CD4-positive, alpha-beta T cell treated with Interferon gamma for 1 hour (primary cell): ENCODE measurements at places on chromosomes 7 and 10.
A peak's percentile ranks its signal among the peaks of the same experiment; 100 is the strongest.

DNA sequence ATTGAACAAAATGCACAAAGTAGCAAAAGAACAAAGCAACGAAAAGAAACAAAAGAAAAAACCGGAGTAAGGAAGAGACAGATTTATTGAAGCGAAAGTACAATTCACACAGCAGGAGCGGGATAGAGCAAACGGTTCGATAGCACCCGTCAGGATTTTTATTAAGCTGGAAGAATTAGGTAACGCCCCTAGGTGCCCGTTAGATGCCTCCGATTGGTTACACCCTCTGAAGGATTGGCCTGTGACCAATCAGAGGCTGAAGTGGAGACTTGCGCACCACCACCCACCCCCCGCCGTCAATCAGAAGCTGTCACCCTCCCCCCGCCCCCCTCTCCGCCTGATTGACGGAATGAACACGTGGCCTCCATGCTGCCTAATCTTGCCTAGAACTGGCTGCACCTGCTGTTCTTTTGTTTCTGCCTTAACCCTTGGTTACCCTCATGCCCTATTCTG, 16.8 kb downstream of the OCM2 start:
- no peak for DNase-seq

GRCh38 chr10:33314811-33315561, 19.5 kb downstream of the NRP1 start:
- no peak for DNase-seq

GRCh38 chr7:95011146-95011928, 103.9 kb downstream of the PPP1R9A start:
- no peak for DNase-seq

DNA sequence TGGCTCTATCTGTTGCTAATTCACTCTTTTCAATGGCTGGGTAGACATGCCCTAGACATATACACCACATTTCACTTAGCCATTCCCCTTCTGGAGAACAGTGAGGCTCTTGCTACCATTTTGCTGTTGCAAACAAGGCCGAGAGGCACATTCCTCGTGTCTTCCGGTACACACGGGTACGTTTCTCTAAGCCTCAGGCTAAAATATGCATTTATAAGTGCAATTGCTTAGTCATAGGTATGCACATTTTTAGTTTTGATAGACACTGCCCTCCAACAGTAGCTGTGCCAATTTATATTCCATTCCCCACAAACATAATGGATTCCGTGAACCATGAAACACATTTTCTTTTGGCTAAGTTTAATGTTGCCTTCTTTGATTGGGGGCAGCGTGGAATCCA, 13.2 kb downstream of the CHAT start:
- DNase-seq = no peak

GRCh38 chr7:68509054-68509453, 1089.2 kb upstream of the AUTS2 start:
- DNase-seq = no peak

DNA sequence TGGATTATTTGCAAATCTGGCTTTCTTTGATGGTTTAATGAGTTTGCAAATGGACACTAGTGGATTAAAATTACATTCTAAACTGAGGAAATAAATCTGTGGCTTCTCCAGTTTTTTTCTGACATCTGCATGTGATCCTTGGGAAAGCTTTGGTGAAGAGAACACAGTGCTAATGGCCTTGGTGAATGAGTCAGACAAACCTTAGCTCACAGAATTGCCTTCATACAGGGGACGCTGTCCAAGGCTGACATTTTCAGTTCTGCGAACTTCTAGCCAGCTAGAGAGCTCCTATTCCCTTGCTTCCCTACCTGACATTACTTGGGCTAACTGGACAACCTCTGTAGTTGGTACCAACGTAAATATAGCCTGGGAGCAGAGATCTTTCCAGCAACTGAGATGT, 21.2 kb downstream of the BMPER start:
- no peak for DNase-seq

DNA sequence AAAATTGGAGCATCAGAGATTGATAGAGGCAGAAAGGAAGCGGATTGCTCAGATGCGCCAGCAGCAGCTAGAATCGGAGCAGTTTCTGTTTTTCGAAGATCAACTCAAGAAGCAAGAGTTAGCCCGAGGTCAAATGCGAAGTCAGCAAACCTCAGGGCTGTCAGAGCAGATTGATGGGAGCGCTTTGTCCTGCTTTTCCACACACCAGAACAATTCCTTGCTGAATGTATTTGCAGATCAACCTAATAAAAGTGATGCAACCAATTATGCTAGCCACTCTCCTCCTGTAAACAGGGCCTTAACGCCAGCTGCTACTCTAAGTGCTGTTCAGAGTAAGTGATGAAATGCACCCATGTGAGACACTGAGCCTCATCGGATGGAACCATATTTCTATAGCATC, 33.1 kb downstream of the STAMBPL1 start:
- DNase-seq = no peak

- no peak for DNase-seq
Measured at GRCh38 chr7:55065511-55066229, 46.9 kb downstream of the EGFR start.

GRCh38 chr7:981793-982510, 1.0 kb upstream of the CYP2W1 start:
- DNase-seq = no peak

- no peak for DNase-seq
Measured at GRCh38 chr7:146359176-146359575, 242.6 kb downstream of the CNTNAP2 start.

- peak; percentile 45 for DNase-seq
Measured at GRCh38 chr10:127853868-127854768, 38.6 kb downstream of the CLRN3 start.

GRCh38 chr10:130987401-130987800, 324.1 kb downstream of the TCERG1L start:
- DNase-seq = no peak

DNA sequence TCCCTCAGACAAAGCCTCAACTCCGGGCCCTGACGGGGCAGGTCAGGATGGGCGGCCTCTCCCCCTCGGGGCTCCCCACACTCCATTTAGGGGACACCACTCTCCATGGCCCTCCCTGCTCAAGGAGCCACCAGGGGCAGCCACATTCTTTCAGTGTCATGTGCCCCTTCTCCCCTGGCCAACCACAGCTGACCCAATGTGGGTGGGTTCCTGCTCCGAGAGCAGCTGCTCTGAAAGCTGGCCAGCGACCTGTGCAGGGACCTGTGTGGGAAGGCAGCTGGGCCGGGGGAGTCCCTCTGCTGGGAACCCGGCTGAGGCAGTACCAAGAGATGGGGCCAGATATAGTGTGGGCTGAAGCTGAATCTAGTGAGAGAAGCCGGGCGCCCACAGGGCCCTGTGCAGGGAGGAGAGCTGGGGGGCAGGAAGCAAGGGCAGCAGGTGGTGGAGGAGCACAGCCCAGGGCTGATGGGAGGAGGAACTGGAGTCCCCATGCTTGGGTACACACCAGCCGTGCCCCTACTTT, 40.6 kb upstream of the NPFFR1 start:
- DNase-seq = no peak

GRCh38 chr7:82235713-82236112, 207.9 kb downstream of the CACNA2D1 start:
- DNase-seq = no peak

GRCh38 chr10:124942317-124943169, 620 bp downstream of the ZRANB1 start:
- no peak for DNase-seq

DNA sequence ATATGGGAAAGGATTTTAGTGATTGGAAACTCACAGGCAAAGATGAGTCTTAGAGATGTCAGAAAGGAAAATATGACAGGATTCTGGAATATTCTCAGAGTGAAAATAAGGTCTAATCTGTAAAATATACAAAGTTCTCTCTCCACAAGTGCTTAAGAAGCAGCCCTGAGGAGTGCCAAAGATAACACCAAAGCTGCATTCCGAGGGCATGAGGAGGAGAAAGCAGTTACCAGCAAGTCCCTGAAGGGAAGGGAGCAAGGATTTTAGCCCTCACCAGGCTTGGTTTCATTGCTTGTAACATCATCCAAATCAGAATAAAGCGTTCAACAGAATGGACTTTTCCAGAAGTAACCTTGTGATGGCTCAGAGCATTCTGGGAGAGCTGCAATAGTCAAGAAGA, 31.4 kb upstream of the DLX6 start:
- no peak for DNase-seq

- DNase-seq = no peak
Measured at GRCh38 chr10:129133856-129134255, 333.2 kb upstream of the MGMT start.

DNA sequence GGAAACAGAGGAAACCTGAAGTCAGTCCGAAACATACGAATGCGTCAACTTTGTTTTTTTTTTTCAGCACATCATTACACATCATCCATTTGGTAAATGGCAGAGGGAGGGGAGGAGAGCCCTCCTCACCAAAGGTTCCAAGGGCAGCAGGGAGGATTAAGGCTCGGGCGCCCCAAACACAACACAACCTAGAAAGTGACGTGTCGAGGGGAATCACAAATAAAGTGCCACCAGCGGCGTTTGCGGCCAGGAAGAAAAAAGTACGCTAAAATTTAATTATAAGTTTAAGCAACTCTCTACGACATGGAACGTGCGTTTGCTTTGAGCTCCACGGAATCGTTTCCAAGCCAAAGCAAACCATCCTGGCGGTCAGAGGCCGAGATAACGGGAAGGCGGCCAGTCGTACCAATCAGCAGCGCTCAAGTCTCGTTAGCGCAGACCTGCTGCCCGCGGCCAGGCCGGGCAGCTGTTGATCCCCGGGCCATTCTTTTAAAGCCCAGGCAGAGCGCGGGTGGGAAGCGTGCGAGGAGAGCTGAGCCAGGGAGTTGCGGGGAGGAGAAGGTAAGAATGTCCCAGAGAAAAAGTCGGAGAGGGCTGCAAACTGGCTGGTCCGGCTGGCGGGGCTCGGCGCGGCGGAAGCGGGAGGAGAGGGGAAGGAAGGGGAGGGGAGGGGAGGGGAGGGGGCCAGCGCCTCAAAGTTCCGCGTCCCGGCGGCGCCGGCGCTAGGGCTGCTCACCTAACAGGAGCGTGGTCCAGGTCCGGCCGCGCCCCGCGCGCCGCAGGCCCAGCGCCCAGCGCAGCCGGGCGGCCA, 719 bp downstream of the DPY19L1 start:
- DNase-seq = peak; percentile 24

- no peak for DNase-seq
Measured at GRCh38 chr10:75765789-75766096, 334.3 kb downstream of the LRMDA start.

DNA sequence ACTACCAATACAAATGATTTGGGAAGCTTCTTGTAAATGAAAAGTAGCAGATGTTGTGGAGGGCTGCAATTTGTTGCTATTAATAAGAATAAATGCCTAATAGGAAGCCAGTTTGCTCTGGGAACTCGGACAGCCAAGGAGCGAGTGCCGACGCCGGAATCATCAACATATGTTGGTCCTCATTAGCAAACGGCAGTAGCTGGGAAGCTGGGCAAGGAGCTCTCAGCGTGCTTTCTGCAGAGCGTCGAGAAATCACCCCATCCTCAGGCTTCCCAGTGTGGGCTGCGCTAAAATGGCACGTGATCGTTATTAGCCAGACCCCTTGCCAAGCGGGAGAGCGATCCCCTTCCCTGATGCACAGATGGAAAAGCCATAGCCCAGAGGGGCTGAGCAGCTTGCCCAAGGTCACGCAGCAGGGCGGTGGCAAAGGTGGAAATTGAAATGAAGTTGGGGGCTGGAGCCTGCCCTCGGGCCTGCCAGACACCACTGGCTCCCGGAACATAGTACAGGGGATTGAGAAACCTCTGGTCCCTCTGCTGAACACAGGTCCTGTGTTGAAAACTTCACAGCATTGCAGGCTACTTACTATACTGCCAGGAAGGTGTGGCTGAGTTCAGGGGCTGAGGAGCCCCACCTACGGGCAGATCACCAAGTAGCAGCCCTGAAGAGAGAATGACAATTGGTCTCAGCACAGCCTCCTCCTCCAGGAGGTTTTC, 326.9 kb downstream of the PLXNA4 start:
- DNase-seq = no peak

DNA sequence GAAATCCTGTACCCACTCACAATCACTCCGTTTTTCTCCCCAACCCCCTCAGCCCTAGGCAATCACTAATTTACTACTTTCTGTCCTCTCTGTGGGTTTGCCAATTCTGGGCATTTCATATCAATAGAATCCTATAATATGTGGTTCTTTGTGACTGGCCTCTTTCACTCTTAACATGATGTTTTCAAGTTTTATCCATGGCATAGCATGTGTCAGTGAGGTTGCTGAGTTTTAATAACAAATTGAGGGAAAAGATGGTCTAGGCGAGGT, 11.9 kb downstream of the PLAU start:
- DNase-seq = no peak

- no peak for DNase-seq
Measured at GRCh38 chr7:120925392-120925791, 25.2 kb upstream of the ING3 start.

DNA sequence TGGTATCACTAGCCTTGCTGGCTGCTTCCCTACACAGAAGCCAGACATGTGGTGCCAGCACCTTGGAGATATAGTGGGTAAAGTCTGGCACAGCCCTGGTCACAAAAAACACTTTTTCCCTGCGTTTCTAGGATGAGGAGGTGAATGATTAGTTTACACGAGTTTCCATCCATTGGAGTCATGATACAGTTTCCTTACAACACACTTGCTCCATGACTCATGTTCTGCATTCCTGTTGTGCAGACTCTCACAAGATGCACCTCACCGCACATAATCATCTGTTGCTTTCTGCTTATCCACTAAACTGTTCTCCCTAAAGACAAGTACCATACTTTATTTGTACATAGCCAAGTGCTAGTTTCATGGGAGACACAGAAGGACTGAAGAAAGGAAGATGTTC, 747.1 kb upstream of the GALNT17 start:
- no peak for DNase-seq

- DNase-seq = no peak
Measured at GRCh38 chr7:108189733-108190388, 59.7 kb upstream of the LAMB4 start.

DNA sequence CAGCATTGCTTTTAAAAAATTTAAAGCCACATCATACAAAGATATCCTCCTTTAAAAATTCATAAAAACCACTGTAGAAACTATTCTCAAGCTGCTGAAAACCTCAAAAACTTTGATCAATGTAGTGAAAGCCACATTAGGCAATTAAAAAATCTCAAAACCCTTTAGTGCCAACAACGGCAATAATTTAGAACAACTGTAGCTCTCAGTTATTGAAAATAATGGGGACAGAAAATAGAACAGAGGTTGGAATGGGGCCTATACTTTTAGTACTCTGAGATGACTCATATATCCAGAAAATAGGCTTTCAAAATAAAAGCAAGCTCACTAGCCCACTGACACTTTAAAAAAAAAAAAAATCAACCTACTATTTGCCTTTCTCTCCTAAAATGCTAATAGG, 87.5 kb downstream of the GSAP start:
- no peak for DNase-seq

DNA sequence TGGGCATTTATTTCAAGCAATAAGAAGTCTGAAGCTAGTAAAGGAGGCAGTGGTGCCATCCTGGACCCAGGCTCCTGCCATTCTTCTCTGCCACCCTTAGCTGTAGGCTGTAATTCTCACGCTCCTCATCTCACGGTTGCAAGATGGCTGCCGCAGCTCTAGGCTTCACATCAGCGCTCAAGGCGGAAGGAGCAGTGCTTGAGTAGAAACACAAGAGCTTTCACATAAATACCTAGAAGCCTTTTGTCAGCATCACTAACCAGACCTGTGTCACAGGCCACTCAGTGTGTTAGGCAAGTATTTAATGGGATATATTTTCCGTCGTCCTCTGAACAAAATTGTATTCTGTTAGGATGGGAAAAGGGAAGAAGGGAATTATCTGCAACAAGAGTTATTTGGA, 118.9 kb upstream of the KLF14 start:
- no peak for DNase-seq
